Activated CD4-positive, alpha-beta memory T cell treated with anti-CD3 and anti-CD28 coated beads for 36 hours (primary cell): ENCODE measurements at places on chromosomes 4 and X. TPM values are rescaled to one million over a fixed set of nuclear protein-coding genes. Genes with fewer than 3 reads are reported as not detected.

The LRIT3 gene
- 0.14 TPM for total RNA-seq

The NAP1L3 gene
- 2.8 TPM for total RNA-seq

The STPG2 gene
- not detected for total RNA-seq

The DCAF12L2 gene
- total RNA-seq, result not detected

The GK2 gene
- total RNA-seq, result not detected

The NXF2B gene
- total RNA-seq, result not detected

The KLHL4 gene
- not detected for total RNA-seq

The NCAPG gene
- 79.8 TPM for total RNA-seq

The TMSB15C gene
- total RNA-seq, result 1.6 TPM

The IL15 gene
- 2.2 TPM for total RNA-seq

The SHROOM2 gene
- not detected for total RNA-seq
